HT-29 (cell line): ENCODE measurements at places on chromosomes 3 and 15. TPM values are rescaled to one million over a fixed set of nuclear protein-coding genes. Genes with fewer than 3 reads are reported as not detected.

DNA sequence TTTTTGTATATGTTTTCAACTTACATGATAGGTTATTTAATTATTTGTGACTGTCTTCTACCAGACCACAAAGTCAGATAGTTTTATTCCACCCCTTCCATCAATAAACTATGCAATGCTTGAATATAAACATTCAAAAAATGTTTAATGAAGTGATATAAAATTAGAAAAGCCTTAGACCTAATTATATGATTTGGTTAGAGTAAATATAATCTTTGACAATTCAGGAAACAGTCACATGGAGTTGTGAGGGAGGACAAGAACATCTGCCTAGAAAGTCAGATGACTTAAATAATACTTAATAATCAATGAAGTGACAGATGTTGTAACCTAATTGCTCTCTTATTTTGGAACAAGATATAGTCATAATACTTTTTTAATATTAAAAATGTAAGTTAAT is 710.3 kb downstream of the ZBBX start:
- DNase-seq, result no peak

IMPG2 gene
- total RNA-seq, result not detected in 2 replicates

DNA sequence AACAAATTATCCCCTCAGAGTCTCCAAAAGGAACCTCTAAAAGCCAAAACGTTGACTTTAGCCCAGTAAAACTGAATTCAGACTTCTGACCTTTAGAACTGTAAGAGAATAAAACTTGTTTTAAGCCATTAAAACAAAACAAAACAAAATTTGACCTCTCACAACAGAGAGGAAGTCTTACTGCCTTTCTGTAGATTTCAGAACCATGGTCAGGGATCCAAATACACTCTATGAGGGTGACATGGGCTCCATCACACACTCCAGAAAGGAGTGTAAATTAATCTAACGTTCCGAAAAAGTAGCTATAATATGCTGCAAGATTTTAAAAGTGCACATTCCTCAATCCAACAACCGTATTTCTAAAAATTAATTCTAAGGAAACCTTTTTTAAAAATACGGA is 19.2 kb upstream of the RPL14 start:
- no peak for DNase-seq

DNA sequence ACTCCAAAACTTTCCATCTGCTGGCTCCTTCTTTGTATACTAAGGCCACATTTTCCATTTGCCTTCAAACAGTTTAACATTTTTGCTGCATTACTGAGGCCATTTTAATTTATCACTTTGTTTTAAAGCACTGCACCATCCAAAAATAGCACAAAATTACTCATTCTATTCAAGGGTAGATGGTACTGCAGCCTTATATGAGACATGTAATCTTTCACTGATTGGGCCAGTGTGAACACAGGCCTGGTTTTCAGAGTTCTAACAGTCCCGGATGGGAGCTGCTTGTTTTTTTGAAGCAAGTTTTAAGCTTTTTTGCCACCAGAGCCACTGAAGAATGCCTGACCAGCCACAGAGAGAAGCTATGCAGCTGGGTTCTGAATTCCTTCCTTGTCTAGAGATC is 172.3 kb upstream of the TSC22D2 start:
- no peak for DNase-seq
